ENCODE measurements at places on chromosomes 1 and 21.
A peak's percentile ranks its signal among the peaks of the same experiment; 100 is the strongest.

DNA sequence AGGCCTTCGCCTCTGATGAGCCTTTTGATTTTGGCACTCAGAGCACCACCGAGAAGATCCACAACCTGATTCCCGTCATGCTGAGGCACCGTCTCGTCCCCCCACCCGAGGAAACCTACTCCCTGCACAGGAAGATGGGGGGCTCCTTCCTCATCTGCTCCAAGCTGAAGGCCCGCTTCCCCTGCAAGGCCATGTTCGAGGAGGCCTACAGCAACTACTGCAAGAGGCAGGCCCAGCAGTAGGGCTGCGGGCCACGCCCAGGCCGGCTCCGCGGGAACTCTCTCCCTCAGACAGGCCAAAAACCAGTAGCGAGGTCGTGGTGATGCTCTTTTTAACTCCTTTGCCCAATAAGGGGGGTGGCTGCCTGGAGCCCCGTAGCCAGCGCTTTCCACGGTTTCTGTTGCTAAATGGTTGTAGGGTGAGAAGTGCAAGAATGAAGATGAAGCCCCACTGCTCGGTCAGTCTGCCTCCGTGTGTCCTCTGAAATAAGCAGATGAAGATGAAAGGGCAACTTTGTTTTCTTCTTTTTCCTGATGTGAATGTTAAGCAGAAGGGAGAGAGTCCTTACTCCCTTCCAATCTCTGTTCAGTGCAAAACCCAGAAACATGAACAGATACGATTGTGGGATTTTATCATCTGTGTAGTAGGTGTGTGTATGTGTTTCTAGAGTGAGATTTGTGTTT lies 46.5 kb downstream of the COQ8A start:
- DNase-seq = no peak

DNA sequence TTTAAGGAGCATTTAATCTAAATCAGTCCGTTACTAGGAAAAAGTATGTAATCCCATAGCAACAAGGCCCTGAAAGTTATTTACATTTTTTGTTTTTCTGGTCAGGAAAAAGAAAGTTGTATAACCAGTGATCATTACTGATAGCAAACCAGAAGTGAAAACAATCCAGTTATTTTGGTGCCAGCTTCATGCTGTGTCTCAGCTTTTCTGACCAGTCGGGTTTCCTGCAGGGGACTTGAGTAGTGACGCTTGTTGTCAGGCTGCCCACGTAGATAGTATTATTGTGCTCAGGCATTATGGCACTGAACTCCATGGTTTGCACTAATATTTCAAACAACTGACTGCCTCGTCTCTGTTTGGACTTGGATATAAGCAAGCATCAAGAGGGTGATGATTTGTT lies 55.2 kb downstream of the SASS6 start:
- peak; percentile 3 for DNase-seq

GRCh38 chr1:109395602-109396512 lies 1.9 kb downstream of the SORT1 start:
- DNase-seq = no peak

GRCh38 chr1:178725466-178726086 lies 532 bp downstream of the RALGPS2 start:
- DNase-seq = peak; percentile 55

DNA sequence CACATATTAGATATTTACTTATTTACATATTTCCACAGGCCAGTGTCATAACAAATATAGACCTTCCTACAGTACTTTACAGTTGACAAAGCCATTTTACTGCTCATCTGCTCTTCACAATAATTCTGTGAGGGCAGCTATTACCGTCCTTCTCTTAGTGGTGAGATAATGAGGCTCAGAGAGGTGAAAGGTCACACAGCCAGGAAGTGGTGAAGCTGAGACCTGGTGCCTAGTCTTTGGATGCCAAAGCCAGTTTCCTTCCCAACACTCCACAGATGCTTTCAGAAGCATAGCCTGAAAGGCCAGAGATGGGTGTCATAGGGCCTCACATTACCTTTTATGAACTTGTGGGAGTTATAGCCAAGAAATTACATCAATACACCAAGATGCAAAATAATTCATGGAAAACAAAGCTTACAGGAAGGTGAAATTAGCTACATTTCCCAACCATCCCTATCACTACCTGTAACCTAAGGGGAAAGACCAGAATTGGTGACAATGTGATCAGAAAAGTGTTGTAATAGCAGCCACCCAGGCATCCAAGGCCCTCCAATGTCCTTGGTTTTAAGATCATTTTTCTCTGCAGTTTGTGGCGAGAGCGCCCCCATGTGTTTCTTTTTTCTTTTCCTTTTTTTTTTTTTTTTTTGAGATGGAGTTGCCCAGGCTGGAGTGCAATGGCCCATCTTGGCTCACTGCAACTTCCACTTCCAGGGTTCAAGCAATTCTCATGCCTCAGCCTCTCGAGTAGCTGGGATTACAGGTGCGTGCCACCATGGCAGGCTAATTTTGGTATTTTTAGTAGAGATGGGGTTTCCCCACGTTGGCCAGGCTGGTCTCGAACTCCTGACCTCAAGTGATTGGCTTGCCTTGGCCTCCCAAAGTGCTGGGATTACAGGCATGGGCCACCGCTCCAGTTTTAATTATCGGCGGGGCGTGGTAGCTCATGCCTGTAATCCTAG lies 26.5 kb upstream of the RPL11 start:
- peak; percentile 52 for DNase-seq
